ENCODE measurements at places on chromosomes 3 and 15. TPM values are rescaled to one million over a fixed set of nuclear protein-coding genes. Genes with fewer than 3 reads are reported as not detected.

Gene HESX1
- total RNA-seq, result not detected

Gene SCAMP5
- 6.9 TPM for total RNA-seq

Gene TMEM212
- total RNA-seq, result not detected

Gene PPARG
- total RNA-seq, result 20.0 TPM

Gene SLC22A14
- total RNA-seq, result 1.2 TPM

Gene RTP2
- not detected for total RNA-seq

Gene POU1F1
- total RNA-seq, result not detected

Gene NAALADL2
- total RNA-seq, result 16.7 TPM

Gene GABRR3
- not detected for total RNA-seq

Gene RTP1
- not detected for total RNA-seq

Gene ZNF280D
- 67.3 TPM for total RNA-seq

- peak; percentile 54 for DNase-seq
- H3K4me3 ChIP-seq, result no peak overlapping the region
- H3K27me3 ChIP-seq, result no peaks in the 10 kb centered on the region
- no peaks in the 10 kb centered on the region for H3K4me1 ChIP-seq
Observed at GRCh38 chr15:66805202-66805885, 103.3 kb downstream of the SMAD6 start.

DNA sequence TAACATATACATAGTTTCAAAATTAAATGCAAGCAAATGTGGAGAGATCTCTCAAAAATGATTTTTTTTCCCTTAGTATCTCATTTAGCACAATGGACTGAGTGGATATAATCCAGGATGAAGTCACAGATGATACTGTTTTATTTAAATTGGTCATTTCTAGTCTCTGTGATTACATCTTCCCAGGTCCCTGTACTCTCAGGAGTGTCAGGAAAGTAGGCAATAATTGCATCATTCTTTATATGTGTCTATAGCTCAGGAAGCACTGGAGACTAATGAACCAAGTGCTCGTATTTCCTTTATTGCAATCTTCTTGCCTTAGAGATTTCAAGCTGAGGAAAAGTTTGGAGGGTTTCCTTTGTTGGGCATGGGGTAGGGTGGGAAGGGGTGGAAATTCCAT is 309.4 kb upstream of the THRB start:
- no peak overlapping the region for H3K27ac ChIP-seq
- H3K4me3 ChIP-seq, result no peak overlapping the region
- no peaks in the 10 kb centered on the region for H3K27me3 ChIP-seq
- no peaks in the 10 kb centered on the region for H3K4me1 ChIP-seq
- no peaks in the 10 kb centered on the region for H3K36me3 ChIP-seq

- no peaks in the 10 kb centered on the region for H3K36me3 ChIP-seq
- DNase-seq, result no peak
- no peaks in the 10 kb centered on the region for H3K27me3 ChIP-seq
- H3K4me3 ChIP-seq, result no peak overlapping the region
Observed at GRCh38 chr3:31412832-31413231, 119.9 kb upstream of the STT3B start.

GRCh38 chr3:195755391-195755790 is 34.6 kb downstream of the MUC20 start:
- H3K27ac ChIP-seq, result no peak overlapping the region
- H3K27me3 ChIP-seq, result peaks cover 25% of the 10 kb centered on the region
- DNase-seq, result no peak
- H3K4me3 ChIP-seq, result no peak overlapping the region

DNA sequence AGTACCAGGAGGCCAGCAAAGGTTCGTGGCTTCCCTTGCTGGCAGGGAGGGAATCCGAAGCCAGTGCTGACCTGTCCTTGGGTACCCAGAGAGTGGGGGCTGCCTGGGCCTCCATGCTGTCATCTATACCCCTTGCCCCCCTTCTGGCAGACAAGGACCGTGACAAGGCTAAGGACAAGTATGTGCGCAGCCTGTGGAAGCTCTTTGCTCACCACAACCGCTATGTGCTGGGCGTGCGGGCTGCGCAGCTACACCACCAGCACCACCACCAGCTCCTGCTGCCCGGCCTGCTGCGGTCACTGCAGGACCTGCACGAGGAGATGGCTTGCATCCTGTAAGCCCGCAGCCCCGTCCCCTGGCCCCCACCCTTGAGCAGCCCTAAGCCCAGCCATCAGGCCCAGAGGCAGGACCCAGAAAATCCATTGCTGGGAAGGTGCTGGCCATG is 2.8 kb downstream of the FES start:
- no peaks in the 10 kb centered on the region for H3K36me3 ChIP-seq
- peaks cover 34% of the 10 kb centered on the region for H3K4me1 ChIP-seq
- H3K27ac ChIP-seq, result peak overlapping the region; percentile 95
- H3K4me3 ChIP-seq, result no peak overlapping the region

DNA sequence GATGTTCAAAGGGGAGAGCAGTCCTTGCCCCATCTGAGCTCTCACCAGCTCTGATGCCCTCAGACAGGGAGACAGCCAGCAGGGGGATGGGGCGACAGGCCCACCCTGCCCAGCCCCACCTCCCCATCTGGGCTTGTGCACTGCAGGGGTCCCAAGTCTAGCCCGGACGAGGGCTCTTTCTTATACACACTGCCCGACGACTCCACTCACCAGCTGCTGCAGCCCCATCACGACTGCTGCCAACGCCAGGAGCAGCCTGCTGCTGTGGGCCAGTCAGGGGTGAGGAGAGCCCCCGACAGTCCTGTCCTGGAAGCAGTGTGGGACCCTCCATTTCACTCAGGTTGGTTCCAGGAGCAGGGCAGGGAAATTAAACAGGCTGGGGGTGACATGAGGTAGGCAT is 73.9 kb downstream of the BOC start:
- no peak for DNase-seq
- no peaks in the 10 kb centered on the region for H3K27me3 ChIP-seq
- no peaks in the 10 kb centered on the region for H3K4me1 ChIP-seq
- H3K4me3 ChIP-seq, result no peak overlapping the region
- H3K36me3 ChIP-seq, result no peaks in the 10 kb centered on the region

GRCh38 chr15:72136170-72137051 is 18.2 kb downstream of the SENP8 start:
- no peaks in the 10 kb centered on the region for H3K36me3 ChIP-seq
- no peak overlapping the region for H3K27ac ChIP-seq
- no peak for DNase-seq
- no peak overlapping the region for H3K4me3 ChIP-seq
- no peaks in the 10 kb centered on the region for H3K4me1 ChIP-seq

- no peaks in the 10 kb centered on the region for H3K4me1 ChIP-seq
- H3K4me3 ChIP-seq, result no peak overlapping the region
- no peaks in the 10 kb centered on the region for H3K27me3 ChIP-seq
- DNase-seq, result no peak
- no peak overlapping the region for H3K27ac ChIP-seq
Observed at GRCh38 chr3:131110087-131110486, 83.4 kb downstream of the NEK11 start.

DNA sequence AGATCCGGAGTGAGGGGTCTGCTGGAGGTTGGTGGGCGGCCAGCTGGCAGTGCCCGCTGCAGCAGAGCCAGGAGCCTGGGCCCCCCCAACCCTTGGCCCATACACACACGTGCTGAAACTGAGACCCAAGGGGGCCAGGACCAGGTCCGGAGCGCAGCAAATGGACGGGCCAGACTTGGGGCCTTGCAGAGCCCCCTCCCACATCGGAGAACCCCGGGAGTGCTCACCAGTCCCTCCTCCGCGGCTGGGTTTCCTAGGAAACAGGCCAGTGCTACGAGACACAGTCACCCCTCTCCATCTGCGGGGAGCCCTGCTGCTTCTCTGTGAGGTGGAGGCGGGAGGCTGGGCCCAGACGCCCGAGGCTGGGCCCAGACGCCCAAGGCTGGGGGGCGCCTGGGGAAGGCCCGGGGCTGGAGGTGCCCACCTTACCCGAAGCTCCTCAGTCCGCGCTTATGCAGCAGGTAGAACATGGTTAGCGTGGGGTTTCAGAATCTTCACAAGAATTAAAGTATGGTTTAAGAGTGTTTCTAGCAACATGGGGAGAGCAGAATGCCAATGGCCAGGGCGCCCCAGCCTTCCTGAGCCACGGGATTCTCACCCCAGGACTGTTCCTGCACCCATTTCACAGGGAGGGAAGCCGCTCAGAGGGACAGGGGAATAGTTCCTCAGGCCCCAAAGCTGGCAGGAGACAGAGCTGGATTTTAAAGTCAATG is 135.0 kb upstream of the PRR20G start:
- no peaks in the 10 kb centered on the region for H3K4me1 ChIP-seq
- H3K27ac ChIP-seq, result no peak overlapping the region
- no peak overlapping the region for H3K4me3 ChIP-seq

- peak overlapping the region; percentile 78 for H3K27ac ChIP-seq
- H3K27me3 ChIP-seq, result no peaks in the 10 kb centered on the region
- no peaks in the 10 kb centered on the region for H3K36me3 ChIP-seq
- H3K4me3 ChIP-seq, result no peak overlapping the region
Observed at GRCh38 chr15:48887144-48887543, 9.2 kb downstream of the EID1 start.

- no peak overlapping the region for H3K27ac ChIP-seq
- no peak overlapping the region for H3K4me3 ChIP-seq
- DNase-seq, result no peak
- no peaks in the 10 kb centered on the region for H3K27me3 ChIP-seq
Observed at GRCh38 chr3:159782724-159783421, 205.8 kb upstream of the IL12A start.

- no peak for DNase-seq
- H3K4me3 ChIP-seq, result no peak overlapping the region
- no peak overlapping the region for H3K27ac ChIP-seq
- no peaks in the 10 kb centered on the region for H3K36me3 ChIP-seq
- peaks cover 9% of the 10 kb centered on the region for H3K4me1 ChIP-seq
- H3K27me3 ChIP-seq, result no peaks in the 10 kb centered on the region
Observed at GRCh38 chr15:47796830-47797229, 79.5 kb downstream of the SEMA6D start.

GRCh38 chr15:64151727-64152506 is at the start of gene SNX22:
Gene SNX22, plus strand, starts transcription at chr15:64151731. Its CDS starts 45 bp downstream, at chr15:64151776.
- H3K36me3 ChIP-seq, result peaks cover 13% of the 10 kb centered on the region
- DNase-seq, result no peak
- peaks cover 21% of the 10 kb centered on the region for H3K4me1 ChIP-seq
- peak within 1 kb of the TSS; percentile 27 for H3K4me3 ChIP-seq
- no peaks in the 10 kb centered on the region for H3K27me3 ChIP-seq

GRCh38 chr3:12687948-12688347 is 24.0 kb upstream of the RAF1 start:
- no peak overlapping the region for H3K4me3 ChIP-seq

Measured in tibial nerve (tissue), 4 donors.